ENCODE measurements at places on chromosomes 5 and 9. TPM values are rescaled to one million over a fixed set of nuclear protein-coding genes. Genes with fewer than 3 reads are reported as not detected.

Gene LCN10
- 0.15 TPM for total RNA-seq

DNA sequence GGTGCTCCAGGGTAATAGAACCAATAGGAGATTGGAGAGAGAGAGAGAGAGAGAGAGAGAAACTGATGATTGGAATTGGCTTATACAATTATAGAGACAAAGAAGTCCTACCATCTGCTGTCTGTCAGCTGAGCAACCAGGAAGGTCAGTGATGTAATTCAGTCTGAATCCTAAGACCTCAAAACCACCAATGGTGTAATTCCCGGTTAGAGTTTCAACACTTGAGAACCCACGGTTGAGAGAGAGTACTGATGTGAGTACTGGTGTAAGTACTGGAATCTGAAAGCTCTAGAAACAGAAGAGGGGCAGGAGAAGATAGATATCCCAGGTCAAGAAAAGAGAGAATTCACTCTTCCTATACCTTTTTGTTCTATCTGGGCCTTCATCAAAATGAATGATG lies 775.8 kb downstream of the EFNA5 start:
- DNase-seq, result no peak

- DNase-seq, result no peak
Measured at GRCh38 chr5:121940617-121941140, 21.1 kb upstream of the SRFBP1 start.

GRCh38 chr5:57033103-57033502 lies 81.2 kb upstream of the MIER3 start:
- DNase-seq, result no peak

GRCh38 chr5:92370032-92370431 lies 986.9 kb upstream of the ARRDC3 start:
- DNase-seq, result no peak

DNA sequence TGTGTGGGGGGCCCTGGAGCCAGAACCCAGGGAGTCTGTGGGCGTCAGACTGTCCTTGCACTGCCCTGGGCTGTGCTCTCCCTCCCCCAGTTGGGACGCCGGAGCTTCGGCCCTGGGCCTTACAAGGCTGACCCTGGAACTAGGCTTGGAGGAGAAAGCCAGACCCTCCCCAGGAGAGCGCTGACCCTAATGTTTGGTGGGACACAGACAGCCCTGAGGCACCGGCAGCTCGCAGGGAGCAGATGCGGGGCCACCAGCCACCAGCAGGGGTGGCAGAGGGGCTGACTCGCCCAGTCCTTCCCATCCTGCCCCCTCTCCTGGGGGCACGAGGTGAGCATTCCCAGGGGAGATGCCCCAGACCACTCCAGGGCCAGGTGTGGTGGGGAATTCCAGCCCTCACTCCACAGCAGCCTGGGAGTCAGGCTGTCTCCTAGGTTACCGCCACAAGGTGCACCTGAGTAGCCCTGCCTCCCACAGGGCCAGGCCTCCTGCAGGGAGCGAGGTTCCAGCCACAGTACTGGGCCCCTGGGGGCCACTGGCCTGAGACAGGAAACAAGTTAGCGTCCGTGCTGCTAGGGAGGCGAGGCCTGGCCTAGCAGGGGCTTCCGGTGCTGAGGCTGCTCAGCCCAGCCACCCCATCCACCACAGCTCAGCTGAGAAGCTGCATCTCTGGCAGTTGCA lies 134.6 kb downstream of the OLFM1 start:
- DNase-seq, result no peak

Data from naive thymus-derived CD4-positive, alpha-beta T cell (primary cell).